ENCODE measurements at places on chromosomes 6 and 20.
A peak's percentile ranks its signal among the peaks of the same experiment; 100 is the strongest.

- no peak for DNase-seq
Observed at GRCh38 chr20:24836661-24837299, 112.3 kb upstream of the CST7 start.

GRCh38 chr20:44495257-44495656 is 19.6 kb downstream of the TTPAL start:
- peak; percentile 64 for DNase-seq

DNA sequence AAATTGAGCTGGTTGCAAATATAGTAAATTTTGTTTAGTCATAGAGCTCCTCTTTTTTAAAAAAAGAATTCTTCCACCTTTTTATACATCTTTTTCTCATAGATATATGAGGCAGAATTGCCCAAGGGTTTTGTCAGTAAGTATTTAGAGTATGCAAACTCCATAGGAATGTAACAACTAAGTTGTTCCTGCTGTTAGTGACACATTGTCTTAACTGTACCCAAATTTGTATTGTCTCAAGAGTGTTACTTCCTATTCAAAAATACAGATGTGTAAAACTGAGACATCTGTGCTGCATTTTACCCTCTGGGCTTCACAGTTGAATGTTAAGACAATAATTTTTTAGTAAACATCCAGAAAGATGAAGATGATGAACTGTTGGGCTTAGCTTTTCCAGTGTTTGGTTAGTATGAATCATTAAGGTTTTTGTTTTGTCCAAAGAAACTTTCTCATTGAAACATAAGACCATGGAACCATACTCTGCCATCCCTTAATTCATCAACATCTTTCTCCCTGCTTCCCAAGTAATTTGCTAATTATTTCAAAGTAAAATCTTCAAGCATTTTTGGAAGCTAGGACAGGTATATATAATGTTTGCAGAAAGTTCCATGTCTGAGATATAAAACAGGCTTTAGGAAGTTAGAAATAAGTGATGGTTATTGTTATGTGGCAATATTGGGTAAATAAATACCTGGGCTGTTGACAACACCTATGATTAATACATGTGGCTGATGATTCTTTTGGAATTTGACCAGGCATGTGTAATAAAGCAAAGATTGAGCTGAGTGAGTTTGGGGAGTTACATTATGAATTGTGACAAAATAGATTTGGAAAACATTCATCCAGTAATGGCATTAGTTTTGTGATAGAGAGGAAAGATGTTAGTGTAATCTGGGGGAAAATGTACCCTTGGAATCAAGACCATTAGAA is 11.2 kb downstream of the OGFRL1 start:
- peak; percentile 48 for DNase-seq

DNA sequence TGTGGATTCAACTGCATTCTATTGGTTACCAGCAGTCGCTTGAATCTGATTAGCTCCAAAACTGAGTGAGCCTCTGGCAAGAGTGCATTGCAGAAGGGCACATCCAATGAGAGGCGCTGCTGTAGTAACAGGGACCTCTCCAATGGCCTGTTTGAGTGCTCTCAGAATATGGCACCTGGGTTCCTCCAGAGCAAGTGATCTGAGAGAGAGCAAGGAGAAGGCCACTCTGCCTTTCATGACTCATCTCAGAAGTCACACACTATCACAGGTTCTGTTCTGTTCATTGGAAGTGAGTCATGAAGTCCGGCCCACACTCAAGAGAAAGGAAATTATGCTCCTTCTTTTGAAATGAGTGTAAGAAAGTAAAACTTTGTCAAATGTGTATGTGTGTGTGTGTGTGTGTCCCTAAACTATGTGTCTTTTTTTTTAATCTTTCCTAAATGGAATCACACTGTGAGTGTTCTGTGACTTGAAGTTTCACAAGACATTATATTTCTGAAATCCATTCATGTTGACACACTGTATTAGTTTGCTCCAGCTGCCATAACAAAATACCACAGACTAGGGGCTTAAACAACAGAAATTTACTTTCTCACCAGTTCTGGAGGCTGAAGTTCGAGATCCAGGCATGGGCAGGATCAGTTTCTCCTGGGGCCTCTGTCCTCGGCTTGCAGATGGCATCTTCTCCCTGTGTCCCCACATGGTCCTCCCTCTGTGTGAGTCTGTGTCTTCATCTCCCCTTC is 138.3 kb upstream of the CDYL start:
- DNase-seq = peak; percentile 35

- DNase-seq = no peak
Observed at GRCh38 chr6:100962466-100962865, 81.3 kb upstream of the ASCC3 start.

- no peak for DNase-seq
Observed at GRCh38 chr20:38278131-38278530, 17.6 kb upstream of the KIAA1755 start.

DNA sequence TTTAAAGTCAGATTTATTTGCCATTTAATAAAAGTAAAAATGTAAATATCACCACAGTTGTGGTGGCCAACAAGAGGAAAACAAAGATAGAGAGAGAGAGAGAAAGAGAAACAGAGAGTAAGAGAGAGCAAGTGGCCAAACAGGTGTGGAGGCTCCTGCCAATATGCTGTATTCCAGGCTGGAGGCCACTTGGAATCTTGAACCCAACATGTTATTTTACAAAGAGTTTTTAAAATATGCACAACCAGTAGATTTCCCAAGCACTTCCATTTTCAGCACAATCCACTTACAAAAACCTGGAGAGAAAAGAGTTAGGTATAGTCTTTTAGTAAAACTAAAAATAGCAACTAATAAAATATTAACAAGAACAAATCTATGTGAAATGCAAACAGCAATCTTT is 1323.1 kb upstream of the CITED2 start:
- DNase-seq = no peak

DNA sequence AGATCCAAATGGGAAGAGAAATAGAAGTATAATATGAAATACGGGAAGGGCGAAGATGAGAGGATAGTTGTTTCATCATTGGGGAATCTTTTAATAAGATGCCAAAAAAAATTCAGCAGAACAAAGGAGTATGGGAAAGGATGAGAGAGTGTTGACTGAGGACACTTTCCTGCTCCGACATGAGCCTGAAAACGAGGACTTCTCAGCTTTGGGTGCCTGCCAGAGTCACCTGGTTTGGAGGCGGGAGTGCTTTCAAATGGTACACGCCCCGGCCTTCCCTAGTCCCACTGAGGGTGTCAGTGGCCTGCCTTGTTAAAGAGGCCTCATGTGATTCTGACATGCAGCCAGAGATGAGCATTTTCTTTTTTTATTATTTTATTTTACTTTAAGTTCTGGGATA is 250.9 kb downstream of the ANKRD60 start:
- DNase-seq = no peak

DNA sequence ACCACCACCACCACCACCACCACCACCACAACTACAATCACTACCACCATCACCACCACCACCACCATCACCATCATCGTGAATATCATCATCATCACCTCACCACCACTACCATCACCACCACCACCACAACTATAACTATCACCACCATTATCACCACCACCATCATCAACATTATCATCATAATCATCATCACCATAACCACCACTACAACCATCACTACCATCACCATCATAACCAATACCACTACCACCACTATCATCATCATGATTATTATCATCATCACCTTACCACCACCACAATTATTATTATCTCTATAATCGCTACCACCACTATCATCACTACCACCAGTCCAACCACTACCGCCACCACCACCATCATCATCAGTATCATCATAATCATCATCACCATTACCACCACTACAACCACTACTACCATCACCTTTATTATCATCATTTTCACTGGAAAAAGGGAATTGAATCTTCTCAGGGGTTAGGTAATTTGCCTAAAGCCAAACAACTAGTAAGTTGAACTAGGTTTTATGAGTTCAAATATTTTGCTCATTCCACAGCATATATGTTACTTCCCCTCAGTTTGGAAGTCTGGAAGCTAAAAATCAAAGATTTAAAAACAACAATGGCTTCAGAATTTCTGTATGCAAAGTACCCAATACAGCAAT is 8.3 kb downstream of the RIPOR2 start:
- DNase-seq = no peak

DNA sequence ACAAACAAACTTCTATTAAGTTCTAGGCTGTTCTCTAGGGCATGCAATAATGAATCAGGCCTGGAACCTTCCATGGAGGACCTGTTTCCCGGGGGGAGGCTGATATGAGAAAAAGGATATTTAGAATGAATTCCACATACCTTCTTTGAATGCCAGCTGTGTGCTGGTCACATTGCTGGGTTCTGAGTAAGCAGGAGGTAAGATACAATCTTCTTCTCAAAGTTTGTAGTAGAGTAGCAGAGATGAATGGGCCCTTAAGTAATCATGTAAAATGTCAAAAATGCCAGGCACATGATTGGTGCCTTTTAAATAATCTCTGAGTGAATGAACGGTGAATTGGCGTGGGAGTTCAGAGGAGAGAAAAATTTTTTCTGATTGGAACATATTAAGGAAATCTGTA is 47.4 kb downstream of the TGM2 start:
- DNase-seq = peak; percentile 68

All from RWPE1 (cell line).